GM12865 (cell line): ENCODE measurements at places on chromosomes 7 and 10.

DNA sequence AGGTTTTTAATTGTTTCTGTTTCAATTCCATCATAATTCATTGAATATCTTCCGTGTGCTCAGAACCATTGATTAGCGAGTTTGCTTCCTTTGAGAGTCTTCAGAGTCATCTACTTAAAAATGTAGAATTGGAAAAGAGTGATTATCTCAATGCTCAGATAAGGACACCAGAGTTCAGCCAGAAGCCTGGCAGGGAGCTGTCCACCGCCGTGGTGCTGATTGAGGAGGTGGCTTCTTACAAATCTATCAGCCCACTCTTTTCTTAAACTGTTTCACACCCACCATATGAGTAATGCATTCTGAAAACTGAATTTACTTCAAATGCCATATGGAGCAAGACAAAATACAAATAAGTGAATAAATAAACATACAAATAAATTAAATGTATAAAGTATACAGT lies 79.3 kb downstream of the INSYN2A start:
- no peak for DNase-seq

- no peak for DNase-seq
Observed at GRCh38 chr7:42074076-42074475, 162.9 kb downstream of the GLI3 start.

- no peak for DNase-seq
Observed at GRCh38 chr10:94219829-94220228, 142.9 kb downstream of the NOC3L start.

DNA sequence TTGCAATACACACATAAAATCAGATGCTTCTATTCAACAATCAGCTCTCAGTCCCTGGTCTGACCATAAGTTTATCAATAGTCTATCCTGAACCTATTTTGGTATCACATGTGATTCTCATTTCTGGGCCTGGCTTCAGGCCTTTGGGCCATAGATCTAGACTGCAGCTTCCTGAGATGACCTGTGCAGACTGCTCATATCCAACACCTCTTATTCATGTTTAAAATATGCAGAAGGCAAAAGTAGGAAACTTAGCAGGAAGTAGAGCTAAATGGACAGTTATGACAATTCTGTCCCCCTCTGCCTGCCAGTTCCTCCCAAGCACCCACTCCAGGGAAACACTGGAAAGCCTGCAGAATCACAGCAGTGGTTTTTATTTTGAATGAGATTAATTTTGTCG lies 53.3 kb downstream of the C7orf25 start:
- DNase-seq = no peak

- no peak for DNase-seq
Observed at GRCh38 chr7:90693939-90694338, 97.8 kb downstream of the CDK14 start.

DNA sequence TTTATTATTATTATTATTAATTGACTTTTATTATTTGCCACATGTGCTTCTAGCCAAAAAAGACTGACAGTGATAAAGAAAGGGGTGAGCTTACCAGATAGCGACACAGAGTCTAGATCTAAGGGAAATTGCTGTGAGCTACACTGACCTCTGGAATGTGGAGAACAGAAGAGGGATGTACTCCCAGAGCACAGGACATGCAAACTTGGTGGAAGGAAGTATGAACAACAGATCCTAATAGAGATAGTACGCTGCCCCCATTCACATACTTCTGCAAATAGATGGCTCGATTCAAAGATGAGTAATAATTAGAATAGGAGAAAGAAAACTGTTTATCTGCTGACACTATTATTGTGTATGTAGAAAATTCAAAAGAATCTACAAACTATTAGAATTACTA lies 109.3 kb upstream of the HPS1 start:
- DNase-seq = no peak

- DNase-seq = no peak
Observed at GRCh38 chr10:86064219-86064618, 302.4 kb downstream of the GRID1 start.

DNA sequence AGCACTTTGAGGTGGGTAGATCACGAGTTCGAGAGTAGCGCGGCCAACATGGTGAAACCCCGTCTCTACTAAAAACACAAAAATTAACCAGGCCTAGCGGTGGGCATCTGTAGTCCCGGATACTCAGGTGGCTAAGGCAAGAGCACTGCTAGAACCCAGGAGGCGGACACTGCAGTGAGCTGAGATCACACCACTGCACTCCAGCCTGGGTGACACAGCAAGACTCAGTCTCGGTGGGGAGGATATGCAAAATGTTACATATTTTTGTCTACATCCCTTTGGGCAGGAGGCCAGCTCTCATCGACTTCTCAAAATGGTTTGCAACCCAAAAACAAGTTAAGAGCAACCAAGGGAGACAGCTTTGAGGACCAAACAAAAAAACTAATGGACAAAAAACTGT lies 8.2 kb downstream of the ATE1 start:
- DNase-seq = no peak

GRCh38 chr10:52488606-52489485 lies 174.8 kb downstream of the DKK1 start:
- peak; percentile 17 for DNase-seq

- no peak for DNase-seq
Observed at GRCh38 chr7:64997927-64998391, 7.1 kb upstream of the ZNF117 start.

DNA sequence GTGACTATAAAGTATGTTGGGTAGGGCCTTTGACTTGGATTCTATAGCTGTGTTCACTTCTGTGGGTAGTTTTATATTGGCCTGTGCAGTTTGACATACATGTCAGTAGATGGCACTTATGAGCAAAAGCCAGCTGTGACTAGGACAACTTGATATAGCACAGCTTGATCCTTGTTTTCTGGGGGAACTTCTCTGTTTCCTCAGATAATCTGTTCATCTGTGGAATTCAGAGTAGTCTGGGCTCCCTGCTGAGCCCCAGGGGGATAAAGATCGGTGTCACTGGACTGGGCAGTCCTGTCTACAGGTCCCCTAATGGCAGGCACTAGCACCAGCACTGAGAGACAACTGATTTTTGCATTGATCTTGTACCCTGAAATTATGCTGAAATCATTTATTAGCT lies 25.4 kb downstream of the CYP2C9 start:
- DNase-seq = peak; percentile 39
